ENCODE measurements at places on chromosomes 3 and 15.
A peak's percentile ranks its signal among the peaks of the same experiment; 100 is the strongest.

DNA sequence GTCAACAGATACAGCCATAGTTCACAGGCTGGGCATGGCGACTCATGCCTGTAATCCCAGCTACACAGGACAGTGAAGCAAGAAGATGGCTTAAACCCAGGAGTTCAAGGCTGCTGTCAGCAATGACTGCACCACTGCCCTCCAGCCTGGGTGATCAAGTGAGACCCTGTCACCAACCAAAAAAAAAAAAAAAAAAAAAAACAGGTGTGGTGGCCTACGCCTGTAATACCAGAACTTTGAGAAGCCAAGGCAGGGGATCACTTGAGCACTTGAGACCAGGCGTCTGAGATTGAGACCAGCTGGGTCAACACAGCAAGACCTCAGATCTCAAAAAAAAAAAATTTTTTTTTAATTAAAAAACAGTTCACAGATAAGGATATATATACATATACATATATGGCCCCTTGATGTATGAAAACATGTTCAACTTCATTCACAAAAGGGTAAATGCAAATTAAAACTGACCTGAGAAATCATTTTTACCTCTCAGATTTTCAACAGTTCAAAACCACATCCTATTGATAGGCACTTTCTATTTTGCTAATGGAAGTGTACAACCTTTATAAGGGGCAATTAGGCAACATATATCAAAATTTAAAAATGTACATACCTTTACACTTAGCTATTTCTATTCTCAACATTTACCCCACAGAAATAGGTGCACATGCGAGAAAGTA is 51.1 kb downstream of the OSBPL10 start:
- no peak for DNase-seq

GRCh38 chr3:24945563-24945962 is 450.9 kb upstream of the THRB start:
- no peak for DNase-seq

DNA sequence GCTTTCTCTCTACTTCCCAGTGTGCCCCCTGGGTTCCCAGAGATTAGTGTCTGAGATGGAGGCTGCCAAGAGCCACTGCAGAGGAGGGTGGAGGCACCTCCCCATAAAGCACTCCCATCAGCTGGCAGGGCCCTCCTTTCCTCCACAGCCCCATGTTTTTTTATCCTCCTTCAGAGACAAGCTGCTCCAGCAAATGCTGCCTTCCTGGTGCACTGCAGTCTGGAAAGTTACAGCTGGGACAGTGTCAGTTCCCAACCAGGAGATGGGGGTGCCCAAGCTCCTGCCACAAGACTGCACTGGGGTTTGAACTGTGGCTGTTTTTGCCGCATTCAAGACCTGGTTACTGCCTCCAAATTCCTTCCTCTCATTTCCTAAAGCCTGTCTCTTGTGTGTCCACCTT is 206.1 kb downstream of the CADPS start:
- no peak for DNase-seq

DNA sequence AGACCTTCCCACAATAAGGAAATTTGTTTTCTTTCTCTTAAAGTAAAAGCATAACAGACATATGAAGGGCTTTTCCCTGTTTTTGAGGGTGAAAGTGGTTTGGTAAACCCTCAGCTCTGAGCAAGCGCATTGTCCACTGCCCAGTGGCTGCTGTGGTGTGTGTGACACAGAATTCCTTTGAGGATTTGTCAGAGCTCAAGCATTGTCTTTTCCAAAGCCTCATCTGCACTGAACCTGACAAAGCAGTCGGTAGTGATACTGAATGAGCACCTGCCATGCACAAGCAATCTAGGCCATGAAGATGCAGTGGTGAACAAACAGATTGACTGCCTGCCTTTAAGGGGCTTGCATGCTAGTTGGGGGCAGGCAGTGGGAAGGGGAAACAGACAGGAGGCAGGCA is 128.3 kb downstream of the PLCL2 start:
- DNase-seq = no peak

DNA sequence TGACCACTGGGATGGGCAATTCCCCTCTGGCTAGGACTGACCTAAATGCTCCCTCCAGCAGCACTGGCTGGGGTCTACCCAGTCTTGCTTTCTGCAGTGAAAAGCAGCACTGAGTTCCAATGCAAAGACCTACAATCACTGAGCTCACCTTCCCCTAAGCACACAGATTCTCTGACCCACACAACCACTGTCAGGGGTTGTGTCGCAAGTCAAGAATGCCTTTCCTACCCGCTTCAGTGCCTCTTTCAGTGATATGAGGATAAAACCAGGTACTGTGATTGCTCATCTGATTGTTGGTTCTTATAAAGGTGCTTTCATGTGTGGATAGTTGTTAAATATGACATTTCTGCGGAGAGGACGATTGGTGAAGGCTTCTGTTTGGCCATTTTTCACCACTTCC is 345.6 kb downstream of the GAP43 start:
- no peak for DNase-seq

GRCh38 chr3:111751961-111752360 is 107.1 kb upstream of the PHLDB2 start:
- DNase-seq = no peak

- DNase-seq = no peak
Measured at GRCh38 chr3:197794115-197794514, 3.1 kb downstream of the LRCH3 start.

GRCh38 chr3:173548261-173548660 is 150.7 kb downstream of the NLGN1 start:
- DNase-seq = no peak

- DNase-seq = no peak
Measured at GRCh38 chr3:138774529-138775253, 60.0 kb downstream of the PIK3CB start.

- no peak for DNase-seq
Measured at GRCh38 chr15:39605146-39605545, 24.3 kb downstream of the THBS1 start.

- DNase-seq = no peak
Measured at GRCh38 chr3:45092132-45093031, 53.8 kb downstream of the CDCP1 start.

- DNase-seq = no peak
Measured at GRCh38 chr3:4615750-4616149, 122.6 kb downstream of the ITPR1 start.

DNA sequence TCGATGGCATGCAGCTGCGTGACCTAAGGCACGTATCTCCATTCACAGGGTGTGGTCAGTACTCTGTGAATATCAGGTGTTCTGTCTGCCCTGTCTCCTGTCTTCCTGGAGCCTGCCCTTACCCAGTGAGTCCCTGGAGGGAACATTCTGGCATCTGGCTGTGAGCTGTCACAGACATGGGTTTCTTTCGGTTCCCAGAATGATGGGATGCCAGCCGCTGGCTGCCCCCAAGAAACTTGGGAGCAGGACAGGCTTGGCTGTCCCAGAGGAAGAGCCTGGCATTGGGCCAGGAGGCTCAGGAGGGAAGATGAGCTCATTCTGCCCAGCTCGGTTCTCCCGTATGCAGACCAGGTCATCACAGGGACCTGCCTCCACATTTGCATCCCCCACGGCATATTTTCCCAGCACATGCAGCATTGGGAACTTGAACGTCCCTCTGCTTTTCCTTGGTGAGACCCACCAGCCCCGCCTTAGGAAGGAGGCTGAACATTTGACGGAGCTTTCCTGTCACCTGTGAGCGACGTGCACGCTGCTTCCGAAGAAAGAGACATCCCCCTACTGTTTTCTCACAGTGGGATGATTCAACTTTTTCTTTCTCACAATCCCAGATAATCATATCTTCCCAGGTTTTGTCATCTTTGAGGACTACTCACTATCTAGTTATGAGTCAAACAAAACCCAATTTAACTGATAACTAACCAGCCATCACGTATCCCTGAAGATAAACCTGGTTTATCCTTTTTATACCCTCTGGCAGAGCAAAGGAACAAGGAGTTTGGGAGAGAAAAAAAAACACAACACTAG is 22.0 kb upstream of the PGPEP1L start:
- no peak for DNase-seq

GRCh38 chr3:138219255-138219654 is 32.2 kb downstream of the ARMC8 start:
- DNase-seq = no peak

GRCh38 chr3:165211721-165212120 is 15.5 kb upstream of the SLITRK3 start:
- DNase-seq = no peak

- DNase-seq = peak; percentile 12
Measured at GRCh38 chr15:64634027-64634426, 141.4 kb downstream of the RBPMS2 start.

- DNase-seq = no peak
Measured at GRCh38 chr15:52232327-52232726, 41.1 kb upstream of the GNB5 start.

DNA sequence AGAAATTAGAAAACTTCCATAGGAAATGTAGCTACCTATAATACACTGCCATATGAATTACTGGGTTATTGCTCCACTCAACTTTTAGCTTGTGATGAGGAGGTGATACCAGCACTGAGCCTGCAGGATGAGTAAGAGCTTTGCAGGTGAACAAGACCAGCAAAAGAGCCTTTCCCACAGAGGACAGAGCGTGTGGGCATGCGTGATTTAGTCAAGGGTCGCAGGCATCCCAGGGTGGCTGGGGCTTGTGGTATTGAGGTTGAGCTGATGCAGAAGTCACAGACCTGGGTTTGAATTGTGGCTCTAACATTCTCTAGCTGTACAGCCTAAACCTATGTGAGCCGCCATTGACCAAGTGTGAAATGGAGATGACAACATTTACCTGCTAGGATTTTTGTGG is 5.6 kb downstream of the NRROS start:
- no peak for DNase-seq

DNA sequence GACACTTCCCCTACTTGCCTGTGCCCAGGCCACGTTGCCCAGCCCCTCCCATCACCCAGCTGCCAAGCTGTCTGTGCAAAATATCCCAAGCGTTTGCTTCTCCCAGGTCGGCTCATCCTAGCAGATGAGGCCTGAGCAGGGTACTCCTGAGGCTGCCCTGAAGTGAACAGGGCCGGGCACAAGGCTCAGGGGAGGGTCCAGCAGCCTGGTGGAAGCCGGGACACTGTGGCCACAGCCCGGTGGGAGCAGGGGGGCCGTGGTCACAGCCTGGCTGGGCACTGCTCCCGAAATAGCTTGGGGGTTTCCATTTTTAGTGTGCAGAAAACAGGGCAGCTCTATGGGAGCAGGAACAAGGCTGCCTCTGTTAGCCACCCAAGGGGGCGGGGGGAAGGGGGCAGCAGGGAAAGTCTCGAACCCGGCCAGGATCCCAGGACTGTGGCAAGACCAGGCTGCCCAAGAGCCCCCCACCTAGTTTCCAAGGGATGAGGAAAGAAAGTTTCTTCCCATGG is 3.4 kb downstream of the PLXNB1 start:
- no peak for DNase-seq

GRCh38 chr15:39682366-39682765 is 100.3 kb downstream of the FSIP1 start:
- DNase-seq = no peak

DNA sequence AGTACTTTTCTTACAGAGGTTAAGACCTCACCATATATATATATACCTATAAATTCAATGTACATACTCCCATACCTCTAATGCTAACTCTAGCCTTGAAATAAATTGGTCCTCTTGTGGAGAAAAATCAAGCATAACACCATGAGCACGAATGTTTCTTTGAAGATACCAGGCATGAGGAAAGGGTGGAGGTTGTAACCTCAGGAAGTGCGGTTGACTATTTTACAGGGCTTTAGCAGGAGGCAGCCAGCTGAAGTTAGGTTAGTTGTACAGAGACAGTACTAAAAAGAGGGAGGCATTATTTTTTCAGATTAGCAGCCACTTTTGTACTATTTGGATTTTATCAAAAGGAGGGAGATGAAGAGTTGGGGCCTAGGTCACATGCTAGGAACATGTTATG is 767.0 kb downstream of the OTOL1 start:
- DNase-seq = no peak

DNA sequence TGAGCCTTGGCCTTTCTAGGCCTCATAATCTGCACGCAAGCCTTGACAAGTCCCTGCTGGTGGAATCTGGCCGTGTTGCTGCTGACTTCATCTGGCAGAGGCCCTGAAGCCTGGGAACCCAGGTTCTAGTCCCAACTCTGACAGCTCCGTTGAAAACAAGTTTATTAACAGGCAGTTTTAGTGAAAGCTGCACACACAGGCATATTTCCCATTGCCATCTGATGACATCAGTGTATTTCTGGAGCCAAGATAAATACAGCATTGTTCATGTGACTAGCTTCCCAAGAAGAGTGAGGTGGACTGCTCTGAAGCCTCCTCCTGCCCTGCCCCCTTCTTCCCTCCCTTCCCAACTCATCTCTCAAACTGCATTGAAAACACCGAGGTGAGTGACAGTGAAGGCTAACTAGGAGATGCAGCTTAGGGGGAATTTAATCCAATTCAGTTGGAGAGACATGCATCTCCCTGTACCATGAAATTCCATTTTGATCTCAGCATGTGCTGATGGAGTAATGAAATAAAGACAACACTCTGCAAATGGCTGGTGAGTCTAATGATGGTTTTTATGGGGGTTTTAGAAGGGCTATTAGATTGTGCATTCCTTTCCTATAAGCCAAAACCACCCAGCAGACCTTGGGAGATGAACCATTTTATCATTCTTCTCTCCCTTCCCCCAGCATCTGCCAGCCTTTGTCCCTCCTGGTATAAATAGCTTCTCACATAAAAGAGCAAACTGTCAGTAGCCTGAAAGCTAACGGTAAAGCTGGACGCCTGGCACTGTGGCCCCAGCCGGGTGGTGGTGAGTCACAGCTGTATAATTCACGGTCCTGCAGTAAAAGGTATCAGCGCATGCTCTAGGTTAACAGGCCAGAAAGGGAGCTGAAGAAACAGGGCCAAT is 38.0 kb downstream of the PRICKLE2 start:
- no peak for DNase-seq

DNA sequence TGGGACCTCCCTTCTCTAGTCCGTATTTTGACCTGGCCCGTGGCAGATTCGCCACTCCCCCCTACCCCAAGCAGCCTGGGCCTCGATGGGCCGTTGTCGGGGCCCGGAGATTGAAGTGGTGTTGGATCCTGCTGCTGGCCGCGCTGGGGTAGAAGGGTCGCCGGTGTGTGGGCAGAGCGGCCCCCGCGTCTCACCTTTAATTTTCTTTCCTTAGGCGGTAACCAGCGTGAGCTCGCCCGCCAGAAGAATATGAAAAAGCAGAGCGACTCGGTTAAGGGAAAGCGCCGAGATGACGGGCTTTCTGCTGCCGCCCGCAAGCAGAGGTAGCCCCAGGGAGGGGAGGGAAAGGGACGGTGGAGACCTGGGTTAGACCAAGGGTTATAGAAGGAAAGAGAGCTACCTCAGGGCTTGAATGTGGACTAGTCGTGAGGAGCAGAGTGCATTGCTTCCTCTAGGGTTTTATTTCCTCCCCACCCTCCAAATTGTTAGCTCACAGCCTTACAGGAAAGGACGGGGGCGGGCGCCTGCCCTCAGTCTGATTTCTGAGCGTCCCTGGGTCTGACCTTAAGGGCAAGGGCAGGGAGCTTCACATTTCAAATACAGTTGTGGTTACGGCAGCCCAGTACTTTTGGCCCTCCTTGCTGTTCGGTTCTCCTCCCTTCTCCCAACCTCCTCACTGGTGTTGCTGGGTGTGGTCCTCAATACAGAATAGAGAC is 799 bp downstream of the SERF2 start:
- peak; percentile 24 for DNase-seq
